A375 (cell line): ENCODE measurements at places on chromosomes 16 and 17. TPM values are rescaled to one million over a fixed set of nuclear protein-coding genes. Genes with fewer than 3 reads are reported as not detected.

RNF157 gene
- 10.0 and 12.1 TPM in 2 replicates for total RNA-seq

PRCD gene
- 0.24 TPM in 1 of 2 replicates, not detected in the other for total RNA-seq

CPHXL2 gene
- not detected in 2 replicates for total RNA-seq

KRT25 gene
- not detected in 2 replicates for total RNA-seq

KCNAB3 gene
- total RNA-seq, result 2.0 and 4.4 TPM in 2 replicates

MVP gene
- 115 and 119 TPM in 2 replicates for total RNA-seq

PHOSPHO1 gene
- total RNA-seq, result 0.34 TPM in 1 of 2 replicates, not detected in the other

SNAI3 gene
- 0.16 TPM in 1 of 2 replicates, not detected in the other for total RNA-seq

KIFC3 gene
- total RNA-seq, result 158 and 172 TPM in 2 replicates

MARF1 gene
- total RNA-seq, result 11.5 and 12.7 TPM in 2 replicates

ACSF2 gene
- total RNA-seq, result 16.6 and 18.0 TPM in 2 replicates

CORO6 gene
- 0.66 and 0.83 TPM in 2 replicates for total RNA-seq

CSH1 gene
- total RNA-seq, result not detected in 2 replicates

CHST4 gene
- not detected in 2 replicates for total RNA-seq

TBX6 gene
- total RNA-seq, result 0.64 and 1.6 TPM in 2 replicates

ADCY9 gene
- total RNA-seq, result 5.6 and 7.4 TPM in 2 replicates

KRT15 gene
- 11.1 and 18.7 TPM in 2 replicates for total RNA-seq

PCGF2 gene
- 10.5 and 14.5 TPM in 2 replicates for total RNA-seq

NQO1 gene
- 376 and 403 TPM in 2 replicates for total RNA-seq
